ENCODE measurements at places on chromosomes 11 and 22.
A peak's percentile ranks its signal among the peaks of the same experiment; 100 is the strongest.

DNA sequence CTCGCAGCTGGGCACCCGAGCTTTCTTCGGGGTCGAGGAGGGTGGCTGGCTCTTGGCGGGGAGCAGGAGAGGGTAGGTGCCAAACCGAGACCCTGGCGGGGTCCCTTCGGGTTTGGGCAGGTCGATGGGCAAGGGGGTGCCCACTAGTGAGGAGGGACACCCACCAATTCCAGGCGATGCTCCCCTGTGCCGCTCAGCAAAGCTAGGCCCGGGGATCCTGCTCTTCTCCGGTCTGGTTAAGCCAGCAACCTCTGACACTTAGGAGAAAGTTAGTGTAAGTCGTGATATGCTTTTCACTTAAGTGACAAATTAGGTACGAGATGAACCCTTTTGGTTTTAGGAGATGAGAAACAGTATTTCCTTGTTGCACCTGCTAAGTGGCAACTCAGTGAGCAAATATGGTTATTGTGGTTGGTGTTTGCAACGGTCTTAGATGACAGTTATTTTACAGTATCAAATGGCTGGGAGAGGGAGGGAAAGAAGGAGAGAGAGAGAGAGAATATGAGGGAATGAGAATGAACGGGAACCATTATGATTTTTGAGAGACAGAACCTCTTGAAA, 565 bp downstream of the NUCB2 start:
- DNase-seq, result peak; percentile 10

GRCh38 chr11:128653801-128654231, 40.1 kb upstream of the FLI1 start:
- no peak for DNase-seq

- DNase-seq, result no peak
Observed at GRCh38 chr22:48743601-48744282, 1083.9 kb downstream of the BRD1 start.

- no peak for DNase-seq
Observed at GRCh38 chr11:79285756-79286155, 155.1 kb downstream of the TENM4 start.

- peak; percentile 63 for DNase-seq
Observed at GRCh38 chr11:123511037-123511870, 81.2 kb downstream of the GRAMD1B start.

DNA sequence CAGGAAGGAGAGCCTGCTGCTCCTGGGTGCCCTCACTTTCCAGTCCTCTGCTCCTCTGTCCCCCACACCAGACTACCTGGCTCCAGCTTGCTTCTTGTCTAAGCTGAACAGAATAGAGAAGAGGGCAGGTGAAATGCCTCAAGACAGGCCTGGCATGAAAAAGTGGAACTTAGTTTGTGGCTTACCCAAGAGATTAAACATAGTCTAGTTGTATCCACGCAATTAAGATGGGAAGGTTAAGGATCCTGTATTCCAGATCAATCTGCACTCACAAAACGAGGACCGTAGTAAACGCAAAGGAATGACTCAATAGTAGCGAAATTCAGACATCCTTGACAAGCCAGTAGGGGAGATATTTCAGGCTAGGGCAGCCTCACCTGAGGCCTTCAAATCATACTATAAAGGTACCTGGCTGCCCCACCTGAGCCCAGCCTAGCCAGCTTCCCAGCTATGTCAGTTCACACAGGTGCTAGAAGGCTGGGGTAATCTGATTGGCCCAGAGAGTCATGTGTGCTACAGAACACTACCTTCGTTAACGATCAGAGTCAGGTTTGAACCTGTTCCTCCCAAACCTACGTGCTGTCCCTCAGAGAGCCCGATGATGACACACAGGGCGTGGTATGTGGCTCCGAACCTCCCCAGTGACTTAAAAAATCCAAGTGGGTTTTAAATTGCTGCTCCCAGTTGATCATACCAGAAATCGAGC, 46.5 kb downstream of the AHNAK start:
- DNase-seq, result no peak

DNA sequence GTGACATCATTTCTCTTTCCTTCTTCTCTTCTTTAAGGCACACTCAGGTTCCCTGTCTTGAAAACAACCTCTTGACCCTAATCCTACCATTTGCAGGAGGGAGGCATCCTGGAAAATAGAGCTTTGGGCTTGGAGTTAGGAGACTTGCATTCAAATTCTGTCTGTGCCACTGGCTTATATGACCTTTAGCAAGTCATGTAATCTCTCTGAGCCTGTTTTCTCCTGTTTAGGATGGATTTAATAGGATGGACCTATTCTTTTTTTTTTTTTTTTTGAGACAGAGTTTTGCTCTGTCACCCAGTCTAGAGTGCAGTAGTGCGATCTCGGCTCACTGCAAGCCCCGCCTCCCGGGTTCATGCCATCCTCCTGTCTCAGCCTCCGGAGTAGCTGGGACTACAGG, 25.1 kb upstream of the CCDC134 start:
- no peak for DNase-seq

DNA sequence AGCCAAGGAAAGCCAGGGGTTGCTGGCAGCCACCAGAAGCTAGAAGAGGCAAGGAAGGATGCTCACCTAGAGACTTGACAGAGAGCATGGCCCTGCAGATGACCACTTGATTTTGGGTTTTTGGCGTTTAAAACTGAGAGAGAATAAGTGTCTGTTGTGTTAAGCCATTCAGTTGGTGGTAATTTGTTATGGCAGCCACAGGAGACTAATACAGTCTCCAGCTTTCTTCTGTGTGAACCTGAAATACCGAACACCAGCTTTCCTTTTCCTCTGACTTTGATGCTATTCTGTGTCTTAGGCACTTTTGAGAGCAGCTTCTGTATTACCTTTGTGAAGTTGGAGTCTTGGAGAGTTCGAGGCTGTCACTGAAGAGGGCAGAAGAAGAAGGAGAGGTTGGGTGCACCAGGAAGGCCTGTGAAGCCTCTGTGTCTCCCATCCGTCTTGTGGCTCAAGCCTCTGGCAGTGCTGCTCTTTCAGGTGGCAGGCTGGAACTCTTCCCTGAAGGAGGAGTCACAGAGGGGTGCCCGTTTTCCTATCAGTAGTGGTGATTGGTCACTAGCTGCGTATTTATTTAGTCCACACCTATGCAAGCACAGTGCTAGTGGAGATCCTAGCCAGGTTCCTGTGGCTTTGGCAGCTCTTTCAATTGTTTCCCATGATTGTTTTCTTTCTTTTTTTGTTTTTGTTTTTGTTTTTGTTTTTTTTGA, 2.5 kb downstream of the TBC1D22A start:
- no peak for DNase-seq

- DNase-seq, result no peak
Observed at GRCh38 chr11:46348566-46349401, 1.5 kb downstream of the DGKZ start.

All from stimulated activated CD4-positive, alpha-beta T cell treated with anti-CD3 and anti-CD28 coated beads, Interleukin-15, amount 100 ng/mL, for 48 hours (primary cell).